Upper lobe of right lung (tissue), 1 donor: ENCODE measurements at places on chromosomes 6 and 20. TPM values are rescaled to one million over a fixed set of nuclear protein-coding genes. Genes with fewer than 3 reads are reported as not detected.

- no peak overlapping the region for H3K27ac ChIP-seq
- no peaks in the 10 kb centered on the region for H3K27me3 ChIP-seq
- DNase-seq = no peak
- no peak overlapping the region for H3K4me3 ChIP-seq
- peaks cover 22% of the 10 kb centered on the region for H3K4me1 ChIP-seq
These were observed 4.0 kb downstream of the PEX6 start for GRCh38 chr6:42974919-42975505.

DNA sequence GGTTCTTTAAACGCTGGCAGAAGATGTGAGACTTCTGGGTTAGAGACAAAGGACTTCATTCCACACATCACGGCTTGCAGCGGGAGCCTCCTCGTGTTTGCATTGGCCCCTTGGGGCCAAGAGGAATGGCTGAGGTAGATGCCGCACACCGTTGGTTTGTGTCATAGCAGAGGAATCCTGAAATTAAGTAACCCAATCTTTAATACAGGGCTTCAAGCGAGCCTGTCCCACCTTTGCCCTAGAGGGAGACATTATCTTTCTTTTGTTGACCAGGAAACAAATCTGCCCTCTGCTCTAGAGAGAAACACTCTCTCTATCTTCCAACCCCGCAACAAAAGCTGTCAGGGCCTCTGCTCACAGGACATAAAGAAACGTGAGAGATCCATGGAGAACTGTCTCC is 277.5 kb upstream of the ZFP64 start:
- no peaks in the 10 kb centered on the region for H3K4me1 ChIP-seq
- no peak overlapping the region for H3K4me3 ChIP-seq
- no peaks in the 10 kb centered on the region for H3K27me3 ChIP-seq
- no peak overlapping the region for H3K27ac ChIP-seq

- H3K36me3 ChIP-seq = no peaks in the 10 kb centered on the region
- no peak for DNase-seq
- no peak overlapping the region for H3K27ac ChIP-seq
- H3K27me3 ChIP-seq = no peaks in the 10 kb centered on the region
- H3K4me1 ChIP-seq = no peaks in the 10 kb centered on the region
- no peak overlapping the region for H3K4me3 ChIP-seq
These were observed 91.8 kb upstream of the BACH2 start for GRCh38 chr6:90388395-90388794.

DNA sequence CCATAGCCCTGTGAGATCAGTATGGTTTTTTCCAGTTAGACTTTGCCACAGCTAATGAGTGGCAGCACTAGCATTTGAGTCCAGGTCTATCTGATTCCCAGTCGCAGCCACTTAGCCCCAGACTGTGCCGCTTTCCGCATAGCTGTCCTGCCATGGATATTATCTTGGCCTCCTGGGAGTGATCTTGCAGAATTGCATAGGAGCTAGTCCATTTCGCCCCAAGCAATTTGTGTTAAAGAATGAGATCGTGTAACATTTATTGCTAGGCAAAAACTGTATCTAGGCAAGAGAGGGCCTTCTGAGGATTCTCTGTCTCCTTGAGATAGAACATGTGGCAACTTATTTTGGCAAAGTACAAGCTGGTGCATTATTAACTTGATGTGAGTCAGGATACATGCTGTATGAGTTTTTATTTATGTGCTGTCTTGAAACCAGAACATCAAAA is 74.2 kb downstream of the EZR start:
- peaks cover 6% of the 10 kb centered on the region for H3K36me3 ChIP-seq
- no peak overlapping the region for H3K27ac ChIP-seq
- H3K4me1 ChIP-seq = no peaks in the 10 kb centered on the region
- no peak overlapping the region for H3K4me3 ChIP-seq
- DNase-seq = no peak
- no peaks in the 10 kb centered on the region for H3K27me3 ChIP-seq

DNA sequence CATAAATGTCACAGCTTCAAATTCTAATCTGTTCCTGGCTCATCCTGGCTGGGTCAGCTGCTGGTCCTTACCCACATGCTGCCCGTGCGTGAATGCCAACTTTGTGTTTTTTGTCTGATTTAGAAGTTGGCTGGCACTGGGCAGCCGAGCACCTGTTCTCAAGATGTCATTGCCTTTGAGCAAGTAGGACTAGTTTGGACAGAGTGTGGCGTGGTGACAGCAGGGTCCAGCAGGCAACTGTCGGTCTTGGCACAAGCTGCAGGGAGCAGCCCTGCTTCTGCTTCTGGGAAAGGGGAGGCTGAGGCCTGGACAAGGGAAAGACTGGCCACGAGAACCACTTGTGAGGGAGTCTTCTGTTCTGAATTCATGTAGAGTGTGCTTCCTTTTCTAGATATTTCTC is 26.4 kb upstream of the ADRM1 start:
- no peaks in the 10 kb centered on the region for H3K27me3 ChIP-seq
- DNase-seq = no peak
- H3K4me1 ChIP-seq = no peaks in the 10 kb centered on the region
- no peak overlapping the region for H3K4me3 ChIP-seq
- H3K27ac ChIP-seq = no peak overlapping the region

DNA sequence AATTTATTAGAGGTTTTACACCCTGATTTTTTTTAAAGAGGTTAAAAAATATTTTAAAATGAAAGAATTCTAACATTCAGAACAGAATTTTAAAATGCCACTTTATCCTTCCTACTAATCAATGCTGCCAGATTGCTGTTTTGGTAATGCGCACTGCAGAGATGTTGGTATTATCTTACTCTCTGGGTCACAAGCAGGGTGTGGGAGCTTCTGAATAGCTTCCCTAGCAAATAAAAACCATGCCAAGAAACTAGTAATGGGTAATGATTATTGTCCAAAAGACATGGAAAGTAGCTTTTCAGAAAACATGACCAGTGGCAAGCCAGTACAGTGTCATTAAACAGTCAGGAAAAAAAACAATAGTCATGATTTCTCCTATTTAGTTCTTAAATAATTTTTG is 205.4 kb downstream of the TPBG start:
- no peaks in the 10 kb centered on the region for H3K36me3 ChIP-seq
- no peak for DNase-seq
- H3K4me1 ChIP-seq = no peaks in the 10 kb centered on the region

DNA sequence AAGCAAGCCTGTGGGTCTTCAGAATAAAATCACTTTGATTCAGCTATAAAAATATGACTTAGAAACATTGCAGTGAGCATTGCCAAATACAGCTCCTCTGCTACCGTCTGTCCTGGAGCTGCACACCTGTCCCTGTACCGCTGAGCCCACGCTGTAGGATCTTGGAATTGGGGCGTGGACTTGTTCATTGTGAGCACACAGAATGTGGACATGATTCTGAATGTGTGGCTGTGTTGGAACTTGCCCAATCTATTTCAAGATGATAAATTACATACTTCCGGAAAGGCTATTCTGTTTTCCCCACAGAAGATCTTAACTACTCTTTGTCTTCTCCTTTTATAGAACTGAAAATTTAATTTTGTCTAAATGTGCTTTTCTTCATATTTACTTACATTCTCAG is 107.3 kb downstream of the UST start:
- no peak overlapping the region for H3K27ac ChIP-seq
- no peaks in the 10 kb centered on the region for H3K27me3 ChIP-seq
- no peak for DNase-seq

DNA sequence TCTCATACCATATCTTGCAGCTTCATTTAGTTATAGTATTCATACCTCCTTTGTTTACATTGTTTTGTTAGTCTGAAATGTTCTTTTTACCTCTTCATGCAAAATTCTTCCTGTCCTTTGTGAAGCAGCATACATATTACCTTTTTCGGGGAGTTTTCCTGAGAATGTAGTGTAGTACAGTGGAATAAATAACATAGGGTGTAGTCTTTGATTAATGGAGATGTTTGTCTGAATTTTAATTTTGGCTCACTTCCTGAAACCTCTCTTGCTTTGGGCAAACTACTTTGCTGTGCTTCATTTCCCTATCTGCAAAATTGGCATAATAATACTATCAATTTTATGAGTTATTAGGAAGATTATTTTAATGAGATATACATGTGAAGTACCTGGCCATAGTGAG is 5.6 kb downstream of the MACROD2 start:
- H3K36me3 ChIP-seq = no peaks in the 10 kb centered on the region
- no peak overlapping the region for H3K4me3 ChIP-seq
- no peak for DNase-seq
- no peaks in the 10 kb centered on the region for H3K4me1 ChIP-seq
- no peak overlapping the region for H3K27ac ChIP-seq

- peaks cover 30% of the 10 kb centered on the region for H3K4me1 ChIP-seq
- DNase-seq = peak; percentile 18
- H3K4me3 ChIP-seq = no peak overlapping the region
- no peaks in the 10 kb centered on the region for H3K36me3 ChIP-seq
- H3K27me3 ChIP-seq = no peaks in the 10 kb centered on the region
These were observed 13.4 kb downstream of the SRC start for GRCh38 chr20:37359331-37359730.

DNA sequence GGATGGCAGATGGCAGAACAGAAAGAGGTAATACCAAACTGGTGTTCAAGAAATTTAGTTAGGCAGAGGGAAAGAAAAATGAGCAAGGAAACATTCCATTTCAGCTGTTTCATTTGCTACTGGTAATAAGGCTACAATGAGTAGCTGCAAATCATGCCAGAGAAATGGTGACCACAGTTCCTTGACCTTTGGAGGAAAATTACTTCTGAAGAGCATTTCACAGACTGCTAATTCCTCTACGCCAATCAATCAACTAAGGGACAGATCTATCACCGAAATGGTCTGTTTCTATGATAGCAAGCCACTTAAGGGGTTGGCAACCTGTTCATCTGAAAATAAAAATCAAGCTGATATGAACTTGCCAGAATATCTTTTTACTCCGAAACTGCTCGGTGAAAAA is 119.5 kb downstream of the PTPRK start:
- no peak overlapping the region for H3K27ac ChIP-seq
- no peak for DNase-seq
- H3K4me1 ChIP-seq = no peaks in the 10 kb centered on the region
- no peaks in the 10 kb centered on the region for H3K36me3 ChIP-seq
- no peaks in the 10 kb centered on the region for H3K27me3 ChIP-seq
- H3K4me3 ChIP-seq = no peak overlapping the region

DNA sequence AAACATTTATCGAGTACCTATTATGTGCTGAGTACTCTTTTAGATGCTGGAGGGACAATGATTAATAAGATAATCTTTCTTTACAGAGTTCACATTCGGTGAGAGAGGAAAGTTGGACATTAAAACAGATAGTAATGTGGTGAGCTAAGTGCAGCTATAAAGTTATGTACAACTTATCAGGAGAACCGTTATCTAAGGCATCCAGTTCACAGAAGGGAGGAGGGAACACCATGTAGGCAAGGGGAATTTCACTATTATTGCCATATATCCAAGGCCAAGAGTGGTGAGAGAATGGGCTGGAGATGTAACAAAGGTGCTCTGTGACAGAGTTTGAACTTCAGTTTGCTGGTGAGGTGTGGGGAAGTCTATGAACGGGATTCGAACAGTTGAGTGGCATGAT is 105.8 kb downstream of the CARMIL1 start:
- DNase-seq = no peak
- no peaks in the 10 kb centered on the region for H3K36me3 ChIP-seq
- H3K27me3 ChIP-seq = no peaks in the 10 kb centered on the region
- H3K27ac ChIP-seq = no peak overlapping the region
- no peaks in the 10 kb centered on the region for H3K4me1 ChIP-seq

DNA sequence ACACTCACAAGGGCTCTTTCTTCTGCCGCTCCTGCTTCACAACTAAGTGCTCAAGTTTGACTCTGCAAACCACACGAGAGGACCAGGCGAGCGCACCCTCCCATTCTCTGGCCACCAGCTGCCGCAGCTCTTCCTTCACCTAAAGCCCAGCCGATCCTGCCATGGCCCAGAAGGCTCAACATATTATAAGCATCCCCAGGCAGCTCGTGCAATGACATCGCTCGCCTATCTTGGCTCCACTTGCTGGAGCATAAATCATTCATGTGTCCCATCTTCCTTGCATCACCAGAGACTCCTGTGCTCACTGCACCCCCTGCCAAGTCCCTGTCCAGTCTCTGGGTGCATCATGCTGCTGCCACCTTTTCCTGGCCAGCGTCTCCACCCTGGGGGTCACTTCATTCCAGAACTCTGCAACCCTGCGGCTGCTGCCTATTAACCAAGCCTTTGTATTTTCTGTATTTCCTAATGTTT is 59.0 kb downstream of the PSMG4 start:
- no peak for DNase-seq
- peaks cover 5% of the 10 kb centered on the region for H3K4me1 ChIP-seq
- H3K36me3 ChIP-seq = no peaks in the 10 kb centered on the region
- H3K27ac ChIP-seq = no peak overlapping the region
- no peaks in the 10 kb centered on the region for H3K27me3 ChIP-seq

DNA sequence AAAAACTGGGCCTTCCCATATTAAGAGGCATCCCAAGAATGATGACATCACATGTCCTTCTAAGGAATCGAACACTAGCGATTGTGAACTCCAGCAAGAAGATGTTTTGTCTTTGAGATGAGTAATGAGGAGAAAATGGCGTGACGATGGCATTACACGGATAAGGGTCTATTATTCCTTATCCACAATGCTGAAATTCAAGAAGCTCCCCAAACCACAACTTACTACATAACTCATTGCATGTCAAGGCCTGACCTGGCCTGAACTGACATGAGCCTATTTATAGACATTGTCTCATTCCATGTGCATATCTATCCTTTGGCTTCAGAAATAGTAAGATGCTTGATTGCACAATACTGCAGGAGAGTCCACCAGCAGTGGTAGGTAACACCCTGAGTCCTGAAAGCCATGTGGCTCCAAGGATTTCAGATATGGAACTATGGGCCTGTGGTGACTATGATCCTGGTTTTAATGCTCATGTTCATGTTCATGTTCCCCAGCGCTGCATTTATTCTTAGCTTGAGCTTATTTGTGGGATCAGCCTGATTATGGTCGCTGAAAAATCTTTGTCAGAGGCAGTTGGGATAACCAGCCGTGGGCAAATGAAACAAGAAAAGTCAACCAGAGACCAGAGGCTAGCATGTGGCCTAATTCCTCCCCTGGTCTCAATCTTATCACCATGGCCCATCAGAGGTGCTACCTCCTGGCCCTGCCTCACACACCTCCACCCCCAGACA is 183.2 kb upstream of the JARID2 start:
- no peaks in the 10 kb centered on the region for H3K27me3 ChIP-seq
- no peaks in the 10 kb centered on the region for H3K36me3 ChIP-seq

DNA sequence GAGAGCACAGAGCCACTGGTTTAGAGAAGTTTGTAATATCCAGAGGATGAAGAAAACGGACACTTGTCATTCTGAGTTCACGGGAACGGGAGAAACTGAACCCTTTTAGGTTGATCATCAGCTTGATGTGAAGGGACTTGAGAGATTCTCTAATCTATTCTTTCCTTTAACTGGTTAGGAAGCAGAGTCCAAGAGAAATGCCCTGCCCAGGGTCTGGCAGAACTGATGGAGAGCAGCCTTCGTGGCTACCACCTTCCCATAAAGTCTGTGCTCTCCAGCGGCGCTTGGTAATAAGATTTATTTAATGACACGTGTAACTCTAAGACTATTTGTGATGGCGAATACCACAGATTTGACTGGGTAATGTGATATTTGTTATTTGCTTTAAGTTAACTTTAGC is 36.0 kb downstream of the E2F3 start:
- H3K36me3 ChIP-seq = no peaks in the 10 kb centered on the region
- no peak overlapping the region for H3K27ac ChIP-seq
- H3K4me3 ChIP-seq = no peak overlapping the region
- no peaks in the 10 kb centered on the region for H3K4me1 ChIP-seq
- no peak for DNase-seq

Gene DCBLD1
- total RNA-seq = 19.5 TPM

Gene KCNG1
- total RNA-seq = not detected

Gene ACTL10
- total RNA-seq = 1.3 TPM

Gene MDFI
- 11.0 TPM for total RNA-seq

Gene MTFR2
- 1.4 TPM for total RNA-seq
